ENCODE measurements at places on chromosomes 16 and 17.

DNA sequence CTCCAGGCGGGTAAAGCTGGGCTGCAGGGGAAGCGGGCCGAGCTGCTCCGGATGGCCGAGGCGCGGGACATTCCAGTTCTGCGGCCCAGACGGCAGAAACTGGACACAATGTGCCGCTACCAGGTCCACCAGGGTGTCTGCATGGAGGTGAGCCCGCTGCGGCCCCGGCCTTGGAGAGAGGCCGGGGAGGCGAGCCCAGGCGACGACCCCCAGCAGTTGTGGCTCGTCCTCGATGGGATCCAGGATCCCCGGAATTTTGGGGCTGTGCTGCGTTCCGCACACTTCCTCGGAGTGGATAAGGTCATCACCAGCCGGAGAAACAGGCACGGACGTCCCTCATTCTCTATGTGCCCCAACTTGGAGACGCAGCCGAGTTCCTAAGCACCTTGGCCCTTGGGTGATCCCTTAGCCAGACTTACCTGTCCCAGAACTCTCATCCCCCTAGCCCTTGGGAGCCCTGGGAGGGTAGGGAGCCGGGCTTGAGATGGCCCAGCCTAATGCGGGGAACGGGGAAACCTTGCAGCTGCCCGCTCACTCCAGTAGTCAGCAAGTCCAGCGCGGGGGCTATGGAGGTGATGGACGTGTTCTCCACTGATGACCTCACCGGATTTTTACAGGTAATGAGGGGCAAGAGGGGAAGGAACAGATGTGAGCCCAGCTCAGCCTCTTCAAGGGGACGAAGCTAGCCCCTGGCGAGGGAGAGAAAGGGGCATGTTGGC, 806 bp downstream of the MRM1 start:
- no peak for DNase-seq

- DNase-seq, result no peak
Measured at GRCh38 chr17:4301066-4301465, 37.3 kb upstream of the ANKFY1 start.

- DNase-seq, result no peak
Measured at GRCh38 chr17:27244491-27245223, 49.3 kb upstream of the WSB1 start.

- DNase-seq, result peak; percentile 9
Measured at GRCh38 chr16:7482032-7482431, 149.4 kb downstream of the RBFOX1 start.

- no peak for DNase-seq
Measured at GRCh38 chr17:81523402-81524038, 4.7 kb upstream of the FSCN2 start.

- DNase-seq, result no peak
Measured at GRCh38 chr16:84029297-84030047, 13.1 kb downstream of the SLC38A8 start.

DNA sequence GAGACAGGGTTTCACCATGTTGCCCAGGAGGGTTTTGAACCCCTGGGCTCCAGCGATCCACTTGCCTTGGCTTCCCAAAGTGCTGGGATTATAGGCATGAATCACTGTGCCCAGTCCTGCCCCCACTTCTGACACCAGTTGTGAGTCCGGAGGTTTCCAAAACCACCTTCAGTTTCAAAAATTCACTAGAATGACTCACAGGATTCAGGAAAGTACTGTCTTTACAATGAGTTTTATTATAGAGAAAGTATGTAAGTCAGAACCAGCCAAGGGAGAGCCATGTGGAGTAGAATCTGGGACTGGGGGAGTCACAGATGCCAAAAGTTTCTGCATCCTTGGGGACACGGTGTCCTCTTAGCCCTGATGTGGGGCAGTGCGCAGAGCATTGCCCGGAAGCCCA, 55.1 kb downstream of the PLD6 start:
- DNase-seq, result no peak

DNA sequence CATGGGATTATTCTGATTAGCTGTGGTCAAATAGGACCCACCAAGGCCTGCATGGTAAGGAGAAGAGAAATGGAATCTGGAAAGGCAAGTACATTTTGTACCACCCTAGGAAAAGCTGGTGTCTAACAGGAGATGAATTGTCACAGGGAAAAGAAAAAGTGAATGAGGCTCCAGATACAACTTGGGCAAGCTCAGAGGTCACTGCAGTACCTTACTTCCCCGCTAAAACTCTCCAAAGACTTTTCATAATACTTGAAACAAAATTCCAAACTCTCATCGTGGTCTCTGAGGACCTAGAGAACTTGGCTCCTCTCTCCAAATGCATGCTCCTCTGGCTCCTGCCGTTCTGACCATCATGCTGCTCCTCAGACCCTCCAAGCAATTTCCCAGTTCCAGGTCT, 262.8 kb downstream of the GRIN2A start:
- DNase-seq, result no peak

GRCh38 chr17:40809721-40810421, 10.1 kb upstream of the KRT28 start:
- no peak for DNase-seq

DNA sequence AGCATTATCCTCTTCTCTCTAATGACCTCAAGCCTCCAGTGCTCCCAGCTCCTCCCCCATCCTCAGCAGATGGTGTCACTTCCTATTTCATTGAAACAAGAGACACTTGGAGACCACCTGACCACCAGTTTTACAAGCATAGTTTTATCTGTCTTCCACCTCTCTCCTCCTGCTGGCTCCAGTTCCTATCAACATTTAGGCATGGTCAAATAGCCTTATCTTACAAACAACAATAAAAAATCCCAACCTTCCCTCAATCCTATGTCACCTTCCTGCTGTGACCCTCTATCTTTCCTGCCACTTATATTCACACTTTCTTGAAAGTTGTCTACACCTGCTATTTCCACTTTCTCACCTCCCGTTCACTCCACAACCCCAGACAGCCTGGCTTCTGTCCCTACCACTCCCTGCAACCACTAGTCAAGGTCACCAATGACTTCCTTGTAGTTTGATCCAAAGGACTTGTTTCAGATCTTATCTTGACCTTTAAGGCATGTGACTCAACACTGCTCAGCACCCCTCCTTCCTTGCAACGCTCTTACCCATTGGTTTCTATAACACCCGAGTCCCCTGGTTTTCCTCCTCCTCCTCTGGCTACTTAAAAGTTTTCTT, 4.3 kb upstream of the NTN1 start:
- DNase-seq, result no peak

GRCh38 chr16:16938009-16938408, 532.8 kb downstream of the XYLT1 start:
- DNase-seq, result no peak

DNA sequence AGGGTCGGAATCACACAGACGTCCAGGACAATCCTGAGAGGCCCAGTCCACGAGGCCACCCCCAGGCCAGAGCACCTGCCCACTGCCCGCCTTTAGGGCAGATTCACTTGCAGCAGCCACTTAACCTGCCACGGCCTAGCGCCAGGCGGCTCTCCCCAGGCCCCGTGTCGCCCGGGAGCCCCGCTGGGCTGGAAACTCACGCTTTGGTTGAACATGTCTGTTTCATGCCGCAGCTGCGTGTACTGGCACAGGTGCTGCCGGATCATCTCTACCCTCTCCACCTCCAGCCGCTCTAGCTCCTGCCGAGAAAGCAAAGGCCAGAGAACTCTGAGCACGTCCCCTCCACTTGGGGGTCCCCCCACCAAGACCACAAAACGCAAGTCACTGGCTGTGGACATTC, 12.7 kb upstream of the RCVRN start:
- no peak for DNase-seq

- no peak for DNase-seq
Measured at GRCh38 chr17:45651145-45651709, 132.9 kb upstream of the CRHR1 start.

GRCh38 chr17:17751489-17752088, 70.3 kb downstream of the RAI1 start:
- DNase-seq, result no peak

- no peak for DNase-seq
Measured at GRCh38 chr16:86347916-86348555, 162.3 kb upstream of the FOXF1 start.

- DNase-seq, result no peak
Measured at GRCh38 chr17:72110231-72110941, 10.4 kb upstream of the SOX9 start.

DNA sequence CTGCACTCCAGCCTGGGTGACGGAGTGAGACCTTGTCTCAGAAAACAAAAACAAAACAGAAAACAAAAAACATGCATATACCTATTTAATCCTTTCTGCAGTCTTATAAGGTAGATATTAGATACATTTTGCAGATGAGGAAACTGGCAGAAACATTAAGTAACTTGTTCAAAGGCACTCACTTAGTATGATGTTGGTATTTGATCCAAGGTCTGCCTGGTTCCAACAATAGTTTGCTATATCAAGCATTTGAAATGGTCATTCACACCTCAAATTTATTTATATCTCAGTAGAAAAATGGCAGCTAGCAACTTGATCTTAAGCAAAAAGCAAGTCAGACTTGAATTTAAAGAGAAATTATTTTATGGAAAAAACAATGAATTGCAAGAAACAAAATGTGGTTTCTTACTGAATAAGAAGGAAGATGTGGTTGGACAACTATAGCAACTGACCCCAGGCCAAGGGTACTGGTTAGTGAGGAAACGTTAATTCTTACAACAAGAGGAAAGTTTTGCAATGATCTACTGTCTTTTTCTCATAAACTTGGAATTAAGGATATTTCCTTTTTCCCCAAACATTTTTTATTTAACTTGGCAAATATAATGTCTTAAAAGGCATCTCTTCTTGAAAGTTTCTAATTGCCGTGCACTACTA, 19.7 kb downstream of the DHRS7B start:
- DNase-seq, result no peak

DNA sequence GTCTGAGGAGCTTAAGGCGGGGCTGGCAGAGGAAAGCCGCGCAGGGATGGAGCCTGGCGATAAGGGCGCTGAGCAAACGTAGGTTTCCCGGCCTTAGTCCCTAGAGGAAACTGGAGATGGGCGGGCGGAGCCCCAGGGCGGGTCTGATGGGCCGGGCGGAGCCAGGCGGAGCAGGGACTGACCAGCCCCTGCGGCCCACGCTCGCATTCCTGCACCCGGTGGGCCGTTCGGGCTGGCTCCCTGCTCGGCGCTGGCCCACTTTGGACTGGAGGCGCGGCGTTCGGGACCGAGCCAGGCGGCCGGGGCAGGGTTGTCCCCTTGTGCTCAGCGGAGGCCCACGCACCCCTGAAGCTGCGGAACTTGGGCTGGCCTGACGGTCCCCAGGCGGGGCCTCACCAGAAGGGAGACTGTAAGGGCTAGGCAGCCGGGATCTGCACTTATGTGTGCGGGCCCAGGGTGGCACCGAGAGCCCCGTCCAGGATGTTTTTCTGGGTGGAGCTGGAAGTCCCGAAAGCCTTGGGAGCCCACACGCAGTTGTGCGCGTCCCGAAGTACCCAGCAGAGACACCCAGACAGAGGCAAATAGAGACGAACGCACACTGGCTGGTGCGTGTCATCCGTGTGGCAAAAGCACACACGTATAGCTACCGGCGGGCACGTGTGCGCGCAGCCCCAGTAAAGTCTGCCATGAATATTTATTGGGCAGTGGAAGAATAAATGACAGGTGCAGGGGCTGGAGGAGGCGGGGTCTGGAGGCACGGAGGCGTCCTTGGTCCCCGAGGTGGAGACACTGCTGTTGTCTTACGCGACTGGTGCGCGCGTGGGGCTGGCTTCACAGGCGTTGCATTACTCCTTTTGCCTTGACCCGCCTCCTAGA, 1.4 kb downstream of the PYDC1 start:
- no peak for DNase-seq

GRCh38 chr16:80607204-80607603, 66.4 kb downstream of the DYNLRB2 start:
- DNase-seq, result no peak

GRCh38 chr17:62189377-62189776, 124.3 kb upstream of the MED13 start:
- no peak for DNase-seq

- DNase-seq, result no peak
Measured at GRCh38 chr16:70419384-70420327, 19.2 kb downstream of the ST3GAL2 start.

- no peak for DNase-seq
Measured at GRCh38 chr16:71851746-71852145, 6.0 kb downstream of the ATXN1L start.

DNA sequence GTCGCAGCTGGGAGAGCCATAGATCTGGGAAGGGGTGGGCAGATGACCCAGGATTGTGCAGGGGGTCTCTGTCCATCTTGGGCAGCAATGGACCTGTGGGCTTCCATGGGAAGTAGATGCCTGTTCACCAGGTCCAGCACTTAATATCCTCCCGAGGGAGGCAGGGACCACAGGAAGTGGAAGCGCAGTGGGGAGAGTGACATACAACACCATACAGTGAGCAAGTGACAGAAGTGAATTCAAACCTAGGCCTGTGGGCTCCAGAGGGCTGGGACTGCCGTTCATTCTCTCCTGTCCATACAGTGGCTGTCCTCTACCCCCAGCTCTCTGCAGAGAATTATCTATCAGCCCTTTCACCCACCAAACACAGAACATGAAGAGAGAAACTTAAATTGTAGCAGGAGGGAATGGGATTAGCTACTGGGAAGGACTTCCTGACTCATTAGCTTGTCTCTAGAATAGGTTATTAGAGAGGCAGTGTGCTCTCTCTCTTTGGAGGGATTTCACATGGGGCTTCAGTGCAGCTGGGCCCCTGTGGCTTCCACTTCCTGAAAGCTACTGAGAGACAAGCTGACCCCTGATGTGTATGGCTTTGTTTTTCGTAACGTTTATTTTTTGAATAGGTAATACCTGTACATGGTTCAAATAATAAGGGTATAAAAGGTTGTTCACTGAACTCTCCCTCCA, 13.1 kb upstream of the SEZ6 start:
- no peak for DNase-seq

DNA sequence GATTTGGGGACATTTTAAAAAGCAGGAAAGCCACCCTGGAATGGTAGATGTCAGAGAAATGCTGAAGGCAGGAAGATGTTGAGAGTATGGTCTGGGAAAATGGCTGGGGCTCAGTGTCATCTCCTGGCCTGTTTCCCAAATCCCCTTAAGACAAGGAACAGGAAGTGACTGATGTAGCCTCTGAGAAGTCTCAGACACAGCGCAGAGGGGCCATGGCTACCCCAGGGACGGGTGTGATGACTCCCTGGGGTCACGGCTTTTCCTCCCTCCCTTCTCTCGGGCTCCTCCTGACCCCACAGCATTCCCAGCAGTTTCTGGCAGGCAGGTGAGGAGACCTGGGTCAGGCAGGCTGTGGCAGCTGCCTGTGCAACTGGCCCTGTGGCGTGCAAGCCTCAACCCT, 45.4 kb downstream of the RAP1GAP2 start:
- no peak for DNase-seq

DNA sequence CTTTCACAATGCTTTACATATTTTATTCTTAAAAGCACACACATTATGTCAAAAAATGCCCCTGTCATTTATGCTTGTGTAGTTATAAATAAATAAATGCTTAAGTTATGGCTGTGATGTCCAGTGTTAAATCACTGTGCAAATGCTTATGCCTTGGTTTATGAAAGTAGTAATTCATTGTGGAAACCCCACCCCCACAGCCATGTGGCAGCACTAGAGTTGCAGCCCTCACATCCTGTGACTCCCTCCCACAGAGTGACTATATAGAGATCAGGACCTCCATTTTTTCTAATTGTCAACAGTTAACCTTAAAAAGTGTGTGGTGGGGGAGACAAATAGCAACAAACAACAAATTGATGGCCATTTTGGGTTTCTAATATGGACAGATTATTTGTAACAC, 2.4 kb downstream of the SKAP1 start:
- DNase-seq, result no peak

- no peak for DNase-seq
Measured at GRCh38 chr16:1538804-1539520, 5.5 kb downstream of the TMEM204 start.
